Brain pericyte (primary cell): ENCODE measurements at places on chromosomes 13 and 19.

- DNase-seq: no peak
Observed at GRCh38 chr13:35865341-35866240, 265.6 kb downstream of the DCLK1 start.

DNA sequence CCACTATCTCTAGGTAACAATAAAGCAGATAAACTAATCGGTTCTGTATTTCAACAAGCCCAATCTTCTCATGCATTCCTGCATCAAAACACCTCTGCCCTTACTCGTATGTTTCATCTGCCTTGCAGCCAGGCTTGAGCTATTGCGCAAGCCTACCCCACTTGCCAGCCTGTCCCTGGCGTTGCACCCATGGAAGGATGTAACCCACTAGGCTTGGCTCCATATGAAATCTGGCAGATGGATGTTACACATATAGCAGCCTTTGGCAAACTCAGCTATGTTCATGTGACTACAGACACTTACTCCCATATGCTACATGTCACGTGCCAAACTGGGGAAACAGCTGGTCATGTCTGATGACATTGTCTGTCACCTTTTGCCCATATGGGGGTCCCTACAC lies 11.9 kb upstream of the ZNF549 start:
- no peak for DNase-seq

DNA sequence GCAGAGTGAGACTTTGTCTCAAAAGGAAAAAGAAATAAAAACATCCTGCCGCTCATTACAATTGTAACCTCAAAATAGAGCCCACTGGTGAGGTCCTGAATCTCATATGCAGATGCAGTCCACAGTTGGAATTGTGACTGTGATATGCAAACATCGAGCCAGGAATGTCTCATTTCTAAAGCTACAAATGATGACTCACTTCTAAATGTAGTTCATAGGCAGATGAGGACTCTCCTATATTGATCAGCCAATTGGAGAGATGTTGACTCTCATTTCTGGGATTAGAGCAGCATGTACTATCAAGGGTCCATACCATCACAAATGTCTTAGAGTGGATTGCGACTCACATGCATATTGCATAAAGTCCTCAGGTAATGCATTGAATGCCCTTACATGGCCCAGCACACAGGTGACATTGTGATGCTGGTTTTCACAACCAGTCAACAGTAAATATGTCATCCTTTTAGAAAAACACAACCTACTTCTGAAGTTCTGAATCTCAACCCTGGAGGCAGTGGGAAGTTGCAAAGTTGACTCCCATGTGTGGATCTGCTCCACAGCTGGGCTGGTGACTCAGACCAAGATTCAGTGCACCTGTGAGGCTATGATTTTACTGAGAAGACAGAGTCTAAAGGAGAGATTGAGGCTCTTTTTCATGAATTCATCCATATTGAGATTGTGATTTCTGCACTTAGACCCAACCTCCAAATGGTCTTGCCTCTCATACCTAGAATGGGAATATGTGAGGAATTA lies 16.9 kb upstream of the ZNF254 start:
- DNase-seq: no peak

- no peak for DNase-seq
Observed at GRCh38 chr19:29371251-29372090, 154.3 kb upstream of the VSTM2B start.

GRCh38 chr13:90760639-90761038 lies 586.8 kb upstream of the MIR17HG start:
- no peak for DNase-seq

- DNase-seq: no peak
Observed at GRCh38 chr19:843180-843835, 2.5 kb downstream of the PRTN3 start.

- no peak for DNase-seq
Observed at GRCh38 chr19:37930416-37930815, 23.4 kb downstream of the SIPA1L3 start.

DNA sequence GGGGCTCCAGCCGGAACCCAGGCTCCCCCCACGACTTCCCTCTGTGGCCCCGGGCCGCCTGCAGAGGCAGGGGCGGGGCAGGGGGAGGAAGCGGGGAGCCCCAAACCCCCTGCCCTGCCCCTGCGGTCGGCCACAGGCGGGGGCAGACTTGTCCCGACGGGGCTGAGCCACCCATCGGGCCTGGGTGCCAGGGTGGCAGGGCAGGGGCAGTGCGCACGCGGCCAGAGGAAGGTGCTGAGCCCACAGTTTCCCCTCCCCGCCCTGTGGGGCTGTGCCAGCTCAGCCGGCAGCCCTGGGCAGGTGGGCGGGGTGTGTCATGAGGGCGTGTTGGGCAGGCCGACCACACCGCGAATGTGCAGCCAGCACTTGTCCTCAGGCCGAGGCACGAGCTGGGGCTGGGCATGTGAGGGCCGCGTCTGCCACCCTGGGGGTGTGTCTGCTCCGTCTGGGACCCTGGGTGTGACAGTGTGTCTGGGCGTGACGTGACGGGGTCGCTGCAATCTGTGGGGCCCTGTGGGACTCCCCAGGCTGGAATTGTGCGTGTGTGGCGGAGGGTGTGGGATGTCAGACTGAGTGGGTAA lies 17.7 kb downstream of the CCDC97 start:
- DNase-seq: no peak

DNA sequence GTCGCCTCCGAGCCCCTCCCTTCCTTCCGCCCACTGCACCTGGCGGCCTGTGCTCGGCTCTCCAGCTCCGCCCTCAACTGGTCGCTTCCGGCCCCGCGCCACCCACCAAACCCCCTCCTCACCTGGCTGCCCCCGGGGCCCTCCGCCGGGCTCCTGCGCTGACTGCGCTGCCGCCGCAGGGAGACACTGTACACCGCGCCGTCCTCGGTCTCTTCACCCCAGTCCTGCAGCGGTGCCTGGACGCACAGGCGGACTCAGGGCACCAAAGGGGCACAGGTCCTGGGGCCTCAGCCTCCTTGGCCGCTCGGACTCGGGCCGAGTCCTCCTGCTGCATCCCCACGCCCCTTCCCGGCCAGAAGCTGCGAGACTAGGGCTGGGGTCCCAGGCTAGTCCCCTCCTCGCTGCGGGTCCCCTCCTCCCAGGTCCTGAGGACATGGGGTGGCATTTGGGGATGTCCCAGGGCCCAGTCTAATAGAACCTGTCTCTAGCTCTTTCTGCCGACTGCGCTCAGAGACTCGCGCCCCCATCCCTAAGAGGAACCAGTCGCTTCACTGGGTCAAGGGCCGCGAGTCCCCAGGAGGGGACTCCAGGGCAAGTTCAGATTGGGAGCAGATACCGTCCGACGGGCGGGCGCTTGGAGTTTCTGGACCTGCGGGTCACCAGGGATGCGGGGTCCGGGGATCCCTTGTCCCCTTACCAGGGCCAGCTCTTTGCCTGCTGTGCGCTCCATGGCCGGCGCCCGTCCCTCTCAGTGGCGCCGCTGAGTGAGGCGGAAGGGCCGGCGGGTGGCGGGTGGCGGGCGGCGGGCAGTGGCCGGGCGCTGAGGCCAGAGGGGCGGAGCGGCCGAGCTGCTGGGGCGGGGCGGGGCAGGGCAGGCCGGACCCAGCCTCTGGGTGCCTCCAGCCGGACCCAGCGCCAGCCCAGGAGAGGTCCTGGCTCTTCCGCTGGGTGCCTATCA lies at the start of gene RGL3:
TSS of gene RGL3 (minus strand) at position 766 of the 958 bp plus-strand sequence. CDS start at position 730, 36 bp downstream.
- DNase-seq: no peak

DNA sequence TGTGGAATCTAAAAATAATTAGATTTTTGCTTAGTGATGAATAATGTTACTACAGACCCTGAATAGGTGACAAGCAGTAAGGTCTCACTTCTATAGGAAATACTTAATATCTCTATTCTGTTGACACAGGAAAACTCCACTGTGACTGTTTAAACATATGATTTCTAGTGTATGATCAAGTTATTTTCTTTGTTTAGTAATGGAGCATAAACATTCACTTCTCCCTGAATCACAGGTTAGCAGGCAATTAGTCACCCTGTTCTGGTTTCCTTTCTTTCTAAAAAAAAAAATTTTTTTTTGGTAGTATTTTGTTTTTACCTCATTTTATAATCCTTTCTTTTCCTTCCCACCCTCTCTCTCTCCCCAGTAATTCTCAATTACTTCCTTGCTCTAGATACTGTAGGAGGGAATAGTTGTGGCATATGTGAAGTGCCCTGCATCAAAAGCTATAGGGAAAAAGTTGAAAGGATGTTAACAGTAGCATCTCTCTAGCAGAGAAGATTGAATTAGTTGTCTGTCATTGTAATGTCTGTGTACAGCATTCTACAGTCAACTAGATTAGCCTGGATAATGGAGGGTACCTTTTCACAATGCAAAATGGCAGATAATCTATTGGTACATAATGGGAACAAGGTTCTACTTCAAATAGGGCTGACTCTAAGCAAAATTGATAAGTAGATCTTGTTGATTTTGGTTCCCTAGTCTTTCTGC lies 3.5 kb downstream of the HS6ST3 start:
- DNase-seq: no peak

GRCh38 chr19:12628040-12629022 lies 17.6 kb downstream of the ZNF791 start:
- no peak for DNase-seq

GRCh38 chr13:72782717-72783116 lies 784 bp downstream of the PIBF1 start:
- DNase-seq: no peak

DNA sequence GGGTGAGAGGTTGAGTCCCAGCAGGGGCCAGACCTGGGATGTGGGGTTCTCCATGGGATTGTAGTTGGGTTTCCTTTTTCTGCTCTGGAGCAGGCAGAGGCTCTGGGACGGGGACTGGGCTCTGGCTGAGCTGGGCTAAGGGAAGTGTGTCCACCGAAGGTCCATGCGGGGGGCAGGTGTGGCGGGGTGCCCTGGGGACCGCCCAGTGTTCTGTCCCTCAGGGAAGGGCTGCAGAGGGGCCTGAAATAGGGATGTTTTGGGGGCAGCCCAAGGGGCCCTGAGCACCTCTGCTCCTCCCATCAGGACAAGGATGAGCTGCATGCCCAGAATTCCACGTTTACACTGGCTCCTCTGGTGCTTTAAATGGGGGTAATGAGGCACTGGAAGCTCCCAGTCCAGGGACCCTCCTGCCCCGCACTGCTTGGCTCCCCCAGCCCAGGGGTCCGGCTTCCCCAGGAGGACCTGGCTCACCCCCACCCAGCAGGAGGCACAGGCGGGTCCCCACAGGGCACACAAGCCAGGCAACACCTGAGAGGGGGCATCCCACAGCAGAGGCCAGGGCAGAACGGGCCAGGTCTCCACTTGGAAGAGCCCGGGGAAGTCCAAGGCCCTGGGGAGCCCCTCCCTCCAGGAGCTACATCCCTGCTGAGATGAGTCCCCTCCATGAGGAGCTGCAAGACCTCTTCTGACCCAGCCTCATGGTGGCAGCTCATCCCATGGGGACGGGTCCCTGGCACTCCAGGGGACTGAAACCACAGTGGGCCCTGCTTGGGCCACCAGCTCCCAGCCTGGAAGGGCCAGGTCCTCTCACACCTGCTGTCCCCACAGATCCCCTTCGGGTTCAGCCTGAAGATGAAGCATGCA lies 14.7 kb upstream of the ZNF14 start:
- no peak for DNase-seq

- DNase-seq: no peak
Observed at GRCh38 chr13:43861863-43862262, 17.7 kb downstream of the CCDC122 start.

GRCh38 chr13:76703621-76704288 lies 182.4 kb downstream of the KCTD12 start:
- no peak for DNase-seq

- no peak for DNase-seq
Observed at GRCh38 chr19:35949131-35949530, 13.0 kb downstream of the LRFN3 start.

DNA sequence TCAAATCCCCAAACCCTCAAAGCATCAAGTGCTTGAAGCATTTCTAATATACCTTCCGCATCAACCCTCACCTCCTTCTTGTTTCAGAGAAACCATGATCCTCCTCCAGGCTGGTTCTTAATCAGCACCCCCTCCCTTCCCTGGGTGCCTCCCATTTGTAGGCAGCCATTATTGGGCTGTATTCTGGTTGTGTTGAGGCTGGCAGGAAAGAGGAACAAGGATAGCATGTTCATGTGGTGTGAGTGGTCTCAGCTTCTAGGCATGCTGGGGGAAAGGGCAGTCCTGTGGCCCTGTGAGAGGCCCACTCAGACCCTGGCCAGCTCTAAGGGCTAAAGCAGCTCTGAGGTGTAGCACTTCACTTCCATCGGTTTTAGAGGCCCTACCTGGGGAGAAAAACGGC lies 18.9 kb upstream of the TRIM13 start:
- DNase-seq: no peak

DNA sequence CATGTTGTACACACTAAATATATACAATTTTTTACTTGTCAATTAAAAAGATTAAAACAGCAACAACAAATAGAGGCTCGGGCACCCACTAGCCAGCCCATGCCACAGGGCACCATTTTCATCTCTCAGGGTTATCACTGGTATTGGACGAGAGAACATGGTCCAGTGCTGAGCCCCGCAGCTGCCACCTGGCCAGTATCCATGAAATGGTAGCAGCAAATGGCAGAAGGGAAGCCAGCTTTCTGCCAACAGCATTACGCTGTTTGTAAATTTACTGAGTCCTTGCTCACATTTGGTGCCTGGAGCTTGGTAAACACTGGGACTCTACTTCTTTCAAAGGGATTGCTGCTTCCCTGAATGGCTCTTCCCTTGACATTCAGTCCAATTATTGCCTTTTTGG lies 87.9 kb upstream of the WASF3 start:
- no peak for DNase-seq

- DNase-seq: no peak
Observed at GRCh38 chr13:28658539-28658795, 463 bp upstream of the POMP start.

DNA sequence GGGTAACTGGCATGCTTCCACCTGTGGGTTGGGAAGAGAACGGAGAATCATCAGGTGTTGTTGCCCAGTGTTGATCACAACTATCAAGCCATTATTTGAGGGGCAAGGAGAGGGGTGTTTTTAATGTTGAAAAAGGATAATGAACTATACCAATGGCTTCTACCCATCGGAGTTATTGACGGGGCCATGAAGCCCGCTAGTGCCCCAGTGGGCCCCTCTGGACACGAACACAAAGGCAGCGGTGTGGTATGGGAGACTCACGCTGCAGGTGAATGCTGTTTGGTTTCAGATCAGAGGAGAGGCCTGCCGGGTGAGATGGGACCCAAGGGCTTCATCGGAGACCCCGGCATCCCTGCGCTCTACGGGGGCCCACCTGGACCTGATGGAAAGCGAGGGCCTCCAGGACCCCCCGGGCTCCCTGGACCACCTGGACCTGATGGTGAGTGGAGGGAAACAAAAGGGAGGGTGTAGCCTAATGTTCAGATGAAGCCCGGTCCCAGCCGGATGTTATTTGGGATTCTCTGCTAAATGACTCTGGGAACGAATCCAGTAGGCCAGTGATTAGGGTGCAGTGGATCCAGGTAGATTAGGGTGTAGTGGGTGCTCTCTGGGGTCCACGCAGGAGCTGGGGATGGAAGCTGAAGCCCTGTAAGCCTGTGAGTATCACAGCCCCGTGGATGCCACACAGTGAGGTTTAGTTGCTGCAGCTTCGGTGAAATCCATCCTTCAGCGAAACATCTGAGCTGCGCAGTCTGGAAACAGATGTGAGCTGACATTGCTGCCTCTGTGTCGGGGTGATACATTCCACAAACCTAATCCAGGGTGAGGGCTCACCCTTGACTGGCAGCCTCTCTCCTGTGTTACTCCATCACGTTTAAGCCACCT lies 111.3 kb downstream of the RAB20 start:
- no peak for DNase-seq

- DNase-seq: no peak
Observed at GRCh38 chr13:78317030-78317429, 286.3 kb downstream of the POU4F1 start.

GRCh38 chr19:31289381-31289880 lies 59.8 kb downstream of the TSHZ3 start:
- no peak for DNase-seq

GRCh38 chr19:7478173-7478842 lies 10.5 kb downstream of the PEX11G start:
- DNase-seq: no peak

- no peak for DNase-seq
Observed at GRCh38 chr13:113351514-113352026, 12.4 kb downstream of the GRTP1 start.
